ENCODE measurements at places on chromosomes 1 and 21.

- DNase-seq = no peak
Observed at GRCh38 chr1:24850328-24850920, 79.7 kb downstream of the RUNX3 start.

GRCh38 chr1:224852901-224853568 is 76.4 kb upstream of the DNAH14 start:
- DNase-seq = no peak

- peak; percentile 90 for DNase-seq
Observed at GRCh38 chr1:43147625-43148327, 24.3 kb downstream of the EBNA1BP2 start.

DNA sequence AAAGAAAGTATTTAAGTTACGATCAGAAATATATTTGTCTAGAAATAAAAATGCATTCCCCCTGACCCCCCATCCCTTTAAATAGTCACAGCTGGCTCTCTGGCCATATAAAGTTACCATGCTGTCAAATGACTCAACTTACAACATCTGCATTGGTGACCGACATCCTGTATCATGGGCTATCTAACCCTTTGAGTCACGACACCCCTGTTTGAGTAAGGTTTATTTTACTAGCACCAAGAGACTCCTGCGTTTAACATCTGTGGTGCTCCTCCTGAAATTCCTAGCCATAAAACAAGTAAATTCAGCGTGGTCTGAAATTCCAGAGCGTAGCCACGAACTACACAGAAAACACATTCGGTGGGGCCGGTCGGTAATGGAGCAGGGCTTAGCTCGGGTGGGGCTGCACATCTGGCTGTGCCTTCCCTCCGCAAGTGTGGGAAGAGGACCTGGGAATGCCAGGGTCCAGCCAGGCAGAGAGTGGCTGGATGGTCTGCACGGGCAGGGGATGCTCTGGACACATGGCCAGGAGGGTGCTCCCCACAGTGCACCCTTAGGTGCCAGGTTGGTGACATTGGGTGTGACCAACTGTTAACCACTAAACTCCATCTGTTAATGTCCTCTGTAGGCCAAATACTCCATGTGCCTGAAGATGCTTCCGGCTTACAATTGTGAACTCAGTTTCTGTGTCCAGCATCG is 53.0 kb upstream of the CLDN14 start:
- no peak for DNase-seq

DNA sequence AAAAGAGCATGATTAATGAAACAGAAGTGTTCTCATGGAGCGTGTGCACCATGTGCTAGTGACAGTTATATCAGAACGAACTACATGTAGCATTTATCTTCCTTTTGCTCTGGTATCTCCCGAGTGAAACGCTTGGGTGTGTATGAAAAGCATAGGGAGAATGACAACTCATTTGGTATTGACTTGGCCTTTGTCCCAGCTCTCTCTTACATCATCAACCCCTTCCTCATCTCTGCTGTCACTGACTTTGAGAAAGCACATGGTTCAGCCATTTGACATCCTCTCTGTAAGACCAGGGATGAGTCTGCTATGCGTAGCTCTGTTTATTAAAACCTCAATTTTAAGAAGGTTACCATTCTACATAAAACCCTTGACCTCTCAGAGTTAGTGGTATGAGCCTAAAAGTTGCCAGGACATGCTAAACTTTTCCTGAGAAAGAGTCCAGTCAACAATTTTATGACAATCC is 201.0 kb downstream of the NRIP1 start:
- peak; percentile 13 for DNase-seq

- DNase-seq = no peak
Observed at GRCh38 chr1:225461533-225462428, 33.9 kb upstream of the LBR start.

GRCh38 chr1:19390166-19390850 is 78.2 kb downstream of the SLC66A1 start:
- DNase-seq = no peak

- DNase-seq = no peak
Observed at GRCh38 chr1:70847013-70847412, 200.6 kb downstream of the PTGER3 start.

DNA sequence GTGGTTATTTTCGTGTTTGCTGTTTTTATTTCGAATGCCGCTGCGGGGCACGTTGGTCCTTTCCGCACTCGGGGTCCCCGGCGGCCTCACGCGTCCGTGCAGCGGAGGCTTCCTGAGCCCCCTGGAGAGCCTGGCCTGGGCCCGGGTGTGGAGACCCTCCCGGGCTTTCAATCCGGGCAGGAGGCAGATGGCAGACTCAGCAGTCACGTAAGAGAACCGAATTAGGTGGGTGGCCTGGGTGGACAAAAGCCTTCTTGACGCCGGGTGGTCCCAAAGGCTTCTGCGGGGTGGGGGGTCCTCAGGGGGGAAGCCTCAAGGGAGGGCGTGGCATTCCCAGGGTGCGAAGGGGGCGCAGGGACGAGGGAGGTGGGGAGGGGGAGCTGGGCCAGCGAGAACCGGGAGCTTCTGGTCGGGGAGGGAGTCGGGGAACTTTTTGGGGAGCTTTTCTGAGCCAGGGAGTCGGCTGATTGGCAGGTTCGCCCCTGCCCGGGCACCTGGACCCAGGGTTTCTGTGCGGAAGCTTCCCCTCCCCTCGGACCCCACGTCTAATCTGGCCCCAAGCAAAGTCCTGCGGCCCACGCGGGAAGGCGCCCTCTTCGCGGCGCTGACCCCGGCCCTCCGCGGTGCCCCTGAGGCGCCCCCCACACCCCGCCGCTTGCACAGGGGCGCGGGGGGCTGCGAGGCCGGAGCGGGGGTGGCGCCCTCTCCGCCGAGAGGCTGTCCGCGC is 1.3 kb upstream of the HES4 start:
- no peak for DNase-seq

GRCh38 chr1:162943622-162944021 is 82.6 kb upstream of the CCDC190 start:
- no peak for DNase-seq

DNA sequence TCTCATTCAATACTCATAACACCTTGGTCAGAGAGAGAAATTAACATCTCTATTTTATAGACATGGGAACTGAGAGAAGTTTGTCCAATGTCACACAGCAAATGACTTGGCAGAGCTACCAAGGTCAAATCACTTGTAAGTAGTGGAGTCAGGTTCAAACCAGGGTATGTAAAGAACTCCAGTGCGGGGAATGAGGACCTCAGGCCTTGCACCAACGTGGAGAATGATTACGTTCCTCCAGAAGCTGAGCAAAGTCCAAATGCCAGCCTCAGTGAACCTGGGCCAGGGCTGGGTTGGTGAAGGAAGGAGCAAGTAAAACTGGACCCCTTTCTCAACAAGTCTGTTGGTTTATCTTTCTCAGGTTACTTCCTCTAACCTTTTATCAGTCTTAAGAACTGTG is 1.8 kb upstream of the CSF1 start:
- no peak for DNase-seq

- peak; percentile 0 for DNase-seq
Observed at GRCh38 chr1:164054331-164054730, 504.7 kb upstream of the PBX1 start.

GRCh38 chr1:47936916-47937551 is 60.2 kb downstream of the TRABD2B start:
- no peak for DNase-seq

DNA sequence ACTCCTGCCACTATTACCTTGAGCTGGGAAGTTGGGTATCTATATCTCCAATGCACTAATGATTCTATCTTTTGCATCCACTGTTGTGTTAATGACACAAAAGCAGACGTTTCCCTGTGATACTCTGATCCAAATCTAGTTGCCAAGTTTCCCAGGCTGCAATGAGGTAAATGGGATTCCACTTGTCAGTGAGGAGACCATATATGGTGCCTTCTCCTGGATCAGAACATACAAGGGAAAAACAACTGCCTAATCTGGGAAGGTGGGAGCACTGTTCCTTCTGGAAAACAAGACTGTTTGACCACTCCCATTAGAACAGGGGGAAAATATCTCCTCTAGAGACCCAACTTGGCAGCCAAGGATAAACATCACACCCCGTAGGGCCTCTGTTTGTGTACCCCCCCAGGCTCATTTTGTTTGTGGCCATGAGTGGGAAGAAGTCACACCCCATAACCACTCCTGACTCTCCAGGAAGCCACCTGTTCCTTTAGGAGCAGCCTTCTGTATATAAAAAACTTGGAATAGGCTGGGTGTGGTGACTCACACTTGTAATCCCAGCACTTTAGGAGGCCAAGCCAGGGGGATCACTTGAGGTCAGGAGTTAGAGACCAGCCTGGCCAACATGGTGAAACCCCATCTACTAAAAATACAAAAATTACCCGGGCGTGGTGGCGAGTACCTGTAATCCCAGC is 28.5 kb upstream of the SLC6A9 start:
- DNase-seq = no peak

DNA sequence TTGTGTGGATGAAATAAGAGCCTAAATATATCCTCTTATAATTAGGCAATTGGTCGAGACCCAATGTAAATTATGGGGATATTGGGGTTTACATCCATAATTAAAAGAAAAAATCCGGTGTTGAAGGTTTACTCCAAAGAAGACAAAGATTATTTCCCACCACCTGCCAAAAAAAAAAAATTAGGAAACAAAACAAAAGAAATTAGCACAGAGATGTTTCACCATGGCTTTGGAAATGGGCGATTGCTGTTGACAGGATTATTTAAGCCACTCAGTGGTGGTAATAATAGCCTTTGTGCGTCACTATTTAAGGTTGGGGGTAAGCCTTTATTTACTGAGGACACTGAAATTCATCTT is 585 bp upstream of the GLRX2 start:
- no peak for DNase-seq

DNA sequence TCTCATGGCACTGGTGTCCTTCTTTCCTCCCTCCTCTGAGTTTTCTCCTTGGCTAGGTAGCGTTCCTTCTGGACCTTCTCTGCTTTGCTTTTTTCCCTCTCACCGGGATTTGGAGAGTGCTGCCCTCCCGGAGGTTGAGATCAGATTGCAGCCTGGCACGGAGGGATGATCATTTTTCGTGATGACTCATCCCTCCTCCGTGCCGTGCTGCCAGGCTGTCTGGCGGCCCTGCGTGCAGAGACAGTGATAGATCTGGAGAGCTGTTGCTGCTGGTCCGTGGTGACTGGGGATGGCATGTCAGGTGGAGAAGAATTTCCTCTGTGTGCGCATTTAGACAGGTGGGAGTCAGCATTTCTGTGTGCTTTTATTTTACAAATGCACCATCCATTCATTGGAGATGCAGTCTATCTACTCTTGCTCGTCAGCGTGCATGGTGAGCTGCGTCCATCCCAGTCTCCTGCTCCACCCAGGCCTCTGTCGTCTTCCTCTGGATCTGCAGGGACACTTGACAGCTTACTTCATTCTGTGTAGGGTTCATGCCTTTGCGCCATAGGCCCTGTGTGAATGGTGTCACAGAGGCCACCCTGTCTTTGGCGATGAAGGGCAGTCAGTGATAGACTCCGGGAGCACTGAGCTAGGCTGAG is 104.4 kb downstream of the PCBP3 start:
- DNase-seq = peak; percentile 87

DNA sequence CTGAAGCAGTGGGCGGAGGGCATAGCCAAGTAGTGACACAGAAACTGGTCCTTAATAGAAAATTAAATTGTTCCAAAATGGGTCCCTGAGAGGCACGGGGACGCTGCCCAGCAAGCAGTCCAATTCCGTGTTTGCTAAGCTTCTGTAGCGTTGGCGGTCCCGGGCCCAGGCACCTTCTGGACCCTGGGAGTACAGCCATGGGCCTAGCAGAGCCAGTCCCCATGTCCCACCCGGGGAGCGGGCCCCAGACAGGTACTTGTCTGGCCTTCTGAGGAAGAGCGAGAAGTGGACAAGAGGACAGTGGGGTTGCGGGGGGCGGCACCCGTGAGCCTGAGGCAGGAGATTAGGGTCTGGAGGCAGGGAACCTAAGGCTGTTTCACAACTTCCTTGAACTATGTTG is 11.5 kb upstream of the CCDC27 start:
- no peak for DNase-seq

GRCh38 chr1:44547361-44547760 is 126.9 kb downstream of the TMEM53 start:
- no peak for DNase-seq

GRCh38 chr1:241396747-241397681 is 40.0 kb upstream of the RGS7 start:
- peak; percentile 30 for DNase-seq

GRCh38 chr1:151326619-151327222 is 495 bp downstream of the PI4KB start:
- DNase-seq = peak; percentile 25

DNA sequence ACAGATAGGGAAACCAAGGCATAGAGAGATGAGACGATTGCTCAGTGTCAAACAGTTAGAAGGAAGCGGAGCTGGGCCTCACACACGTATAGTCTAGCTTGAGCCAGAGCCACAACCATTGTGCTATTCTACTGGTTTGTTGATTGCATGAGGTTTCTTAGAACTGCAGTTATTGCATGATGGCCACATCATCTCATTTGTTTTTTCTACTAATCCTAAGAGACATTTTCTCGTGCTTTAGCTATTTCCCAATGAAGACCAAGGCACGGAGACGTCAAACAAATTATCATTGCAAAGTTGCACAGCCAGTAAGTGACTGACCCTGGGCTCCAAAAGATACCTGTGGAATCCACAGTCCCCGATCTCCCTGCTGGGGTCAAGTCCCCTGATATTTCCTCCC is 25.1 kb upstream of the ZNF362 start:
- DNase-seq = no peak

All from NCI-H1417 (cell line).